Choroid plexus epithelial cell (primary cell): ENCODE measurements at places on chromosomes 16 and 17.

- DNase-seq, result no peak
These were observed 52.1 kb upstream of the GCSH start for GRCh38 chr16:81148277-81148676.

DNA sequence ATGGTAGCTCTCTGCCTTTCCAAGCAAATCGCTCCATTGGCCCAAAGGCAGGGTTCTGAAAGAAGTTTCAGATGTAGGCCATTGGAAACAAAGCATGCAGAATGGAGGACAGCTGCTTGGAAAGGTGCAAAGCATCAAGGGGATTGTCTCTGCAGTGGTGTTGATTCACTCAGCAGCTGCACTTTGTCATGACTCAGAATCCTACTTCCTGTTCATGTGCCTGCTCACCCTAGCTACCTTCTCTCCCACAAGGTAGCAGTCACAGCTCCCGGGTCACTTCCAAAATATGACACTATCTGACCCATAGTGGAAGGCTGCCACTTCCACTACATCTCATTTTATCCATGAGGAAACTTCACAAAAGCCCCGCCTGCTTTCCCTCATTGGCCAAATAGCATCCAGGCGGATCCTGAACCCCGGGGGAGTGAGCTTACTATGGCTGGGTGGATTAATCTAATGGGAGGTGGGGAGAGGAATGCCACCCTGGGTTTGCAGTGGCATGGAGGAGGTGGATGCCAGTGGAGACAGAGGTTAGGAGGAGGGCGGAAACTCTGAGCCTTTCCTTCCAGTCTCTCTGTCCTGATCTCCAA lies 74.7 kb upstream of the NKD1 start:
- peak; percentile 18 for DNase-seq

GRCh38 chr16:89574681-89575246 lies 794 bp upstream of the CPNE7 start:
- peak; percentile 81 for DNase-seq

DNA sequence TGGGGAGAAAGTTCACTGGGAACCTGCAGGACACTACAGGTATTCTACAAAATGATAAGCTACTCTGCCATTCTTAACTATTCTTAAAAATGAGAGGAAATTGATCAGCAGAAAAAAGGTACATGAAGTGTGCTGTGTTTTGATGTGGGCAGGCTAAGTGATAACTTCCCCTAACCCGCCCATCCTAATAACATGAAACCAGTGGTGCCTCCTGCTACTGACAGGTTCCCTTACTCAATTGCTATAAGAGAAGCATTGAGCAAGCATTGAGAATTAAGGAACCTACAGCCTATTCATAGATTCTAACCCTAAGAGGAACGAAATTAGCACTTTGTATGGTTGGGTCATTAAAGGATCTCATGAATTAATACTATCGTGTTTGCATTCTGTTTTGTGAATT lies 18.9 kb downstream of the XYLT1 start:
- DNase-seq, result no peak

DNA sequence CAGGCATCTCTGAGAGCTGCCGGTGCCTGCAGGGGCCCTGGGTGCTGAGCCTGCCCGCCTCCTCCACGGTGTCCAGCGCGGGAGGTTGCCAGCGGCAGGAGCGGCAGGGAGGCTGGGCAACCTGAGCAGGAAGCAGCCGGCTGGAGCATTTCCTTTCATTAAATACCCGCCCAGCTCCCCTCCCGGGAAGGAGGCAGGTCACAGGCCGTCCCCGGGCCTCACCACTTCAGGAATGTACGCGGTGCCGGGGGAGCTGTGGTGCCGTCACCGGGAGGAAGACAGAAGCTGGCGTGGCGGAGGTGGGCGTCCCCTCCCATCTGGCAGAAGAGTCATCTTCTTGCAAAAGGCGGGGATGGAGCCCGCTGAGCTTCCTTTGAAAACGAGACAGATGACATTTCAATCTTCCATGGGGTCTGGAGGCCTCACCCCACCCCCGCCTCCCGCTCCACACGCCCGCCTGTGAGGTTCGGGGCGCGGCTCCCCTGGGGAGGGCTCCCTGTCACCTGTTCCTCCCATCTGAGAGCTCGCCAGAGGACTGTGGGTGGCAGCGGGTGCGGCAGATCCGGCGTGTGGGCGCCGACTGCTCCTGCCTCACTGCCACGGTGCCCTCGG lies 16.0 kb downstream of the SOX8 start:
- peak; percentile 43 for DNase-seq

DNA sequence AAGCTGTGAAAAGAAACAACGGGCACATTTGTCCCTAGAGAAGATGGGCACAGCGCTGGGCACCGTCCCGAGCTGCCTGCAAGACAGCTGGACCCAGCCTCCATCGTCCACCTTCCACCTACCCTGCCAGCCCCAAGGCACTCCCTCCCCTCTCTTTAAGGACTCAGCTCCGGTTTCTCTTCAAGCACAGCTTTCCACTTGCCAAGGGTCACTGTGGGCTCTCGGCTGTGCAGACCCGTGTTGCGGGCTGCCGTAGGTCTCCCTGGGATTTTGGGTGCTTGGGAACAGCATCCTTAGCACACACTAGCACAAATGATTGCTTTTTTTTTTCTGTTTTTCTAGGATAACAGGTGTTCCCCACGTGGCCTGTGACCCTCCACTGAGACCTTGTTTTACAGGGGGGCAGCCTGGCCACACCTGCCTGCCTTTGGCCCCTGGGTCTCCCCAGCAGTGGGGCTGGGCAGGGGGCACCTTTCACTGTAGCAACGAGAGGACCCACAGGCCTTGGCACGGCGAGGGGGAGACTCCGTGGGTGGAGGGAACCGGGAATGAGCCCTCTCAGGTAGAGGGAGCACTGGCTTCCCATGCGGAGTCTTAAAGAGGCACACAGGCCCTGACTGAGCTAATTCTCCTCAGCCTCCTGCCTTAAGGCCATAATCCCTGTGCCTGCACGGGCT lies 1.4 kb downstream of the CHMP6 start:
- DNase-seq, result no peak

DNA sequence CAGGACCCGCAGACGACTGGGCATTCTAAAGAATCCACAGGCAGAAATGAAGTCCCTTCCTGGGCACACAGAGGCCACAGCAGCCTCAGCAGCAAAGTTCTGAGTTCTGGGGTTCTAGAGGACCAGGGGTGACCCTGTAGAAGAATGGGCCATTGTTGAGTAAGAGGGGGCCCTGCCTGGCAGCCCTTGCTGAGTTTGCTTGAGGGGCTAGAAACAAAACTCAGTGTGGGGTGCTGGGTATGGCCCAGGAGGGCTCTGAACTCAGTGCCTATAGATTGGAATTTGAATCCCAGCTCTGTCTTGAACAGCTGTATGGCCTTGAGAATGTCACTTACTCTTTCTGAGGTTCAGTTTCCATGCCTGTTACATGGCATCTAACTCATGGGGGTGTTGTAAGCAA lies at the start of gene PDILT:
Gene PDILT (minus strand): TSS at position 101 of the 400 bp plus-strand sequence. CDS start 5,437 bp downstream, outside the sequence.
- no peak for DNase-seq

- DNase-seq, result peak; percentile 14
These were observed 10.5 kb upstream of the KRT38 start for GRCh38 chr17:41451154-41451728.

- no peak for DNase-seq
These were observed at the start of gene OMG for GRCh38 chr17:31297090-31297489. TSS of gene OMG (minus strand) at chr17:31297239. CDS start at chr17:31296331, 908 bp downstream.

GRCh38 chr17:71849783-71850768 lies 270.7 kb upstream of the SOX9 start:
- no peak for DNase-seq

GRCh38 chr17:38465391-38466345 lies 37.4 kb downstream of the ARHGAP23 start:
- no peak for DNase-seq

- peak; percentile 56 for DNase-seq
These were observed 313.5 kb downstream of the PHKB start for GRCh38 chr16:47774661-47775060.

- no peak for DNase-seq
These were observed 389.2 kb upstream of the SALL1 start for GRCh38 chr16:51540259-51540658.

DNA sequence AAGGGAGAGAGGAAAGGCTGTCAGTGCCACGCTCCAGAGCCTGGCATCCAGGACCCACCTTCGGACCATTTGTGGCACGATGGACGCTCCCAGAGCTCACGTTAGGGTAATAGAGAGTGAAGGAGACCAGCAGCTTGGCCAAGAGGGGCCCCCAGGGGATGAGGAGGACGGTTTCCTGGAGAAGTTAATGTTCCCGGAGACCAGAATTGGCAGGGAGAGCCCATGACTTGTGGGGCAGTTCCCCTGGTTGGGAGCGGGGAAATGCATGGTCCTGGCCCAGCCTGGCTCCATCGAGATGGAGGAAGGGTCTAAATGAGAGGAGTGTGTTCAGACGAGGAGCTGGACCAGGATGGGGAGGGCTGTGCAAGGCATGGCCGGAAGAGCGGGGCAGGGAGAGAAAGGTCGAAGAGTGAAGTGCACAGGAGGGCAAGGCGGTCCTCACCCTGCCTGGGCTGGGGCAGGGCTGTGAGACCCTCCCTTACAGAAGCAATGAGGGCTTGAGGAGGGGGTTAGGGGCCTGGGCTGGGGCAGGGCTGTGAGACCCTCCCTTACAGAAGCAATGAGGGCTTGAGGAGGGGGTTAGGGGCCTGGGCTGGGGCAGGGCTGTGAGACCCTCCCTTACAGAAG lies 2.9 kb upstream of the HIC1 start:
- DNase-seq, result no peak

DNA sequence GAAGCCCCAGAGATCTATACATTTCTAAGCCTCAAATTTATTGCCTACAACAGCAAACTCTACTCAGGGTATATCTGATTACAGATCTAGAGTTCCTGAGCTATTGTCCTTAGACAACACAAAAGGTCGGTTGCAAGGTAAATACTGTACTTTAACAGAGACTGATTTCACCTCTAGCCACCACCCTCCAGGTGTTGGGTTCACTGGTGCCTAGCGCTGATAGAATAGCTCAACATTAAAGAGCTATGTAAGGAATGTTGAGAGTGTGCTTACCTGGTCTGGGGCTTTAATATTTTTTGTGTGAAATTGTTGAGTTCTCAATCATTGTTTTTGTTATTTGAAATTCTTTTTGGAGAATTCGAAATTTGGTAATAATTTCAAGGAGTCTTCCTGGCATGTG lies 277.0 kb upstream of the PSMD7 start:
- no peak for DNase-seq

- DNase-seq, result no peak
These were observed 411.7 kb downstream of the UTP18 start for GRCh38 chr17:51672065-51672464.

GRCh38 chr17:28384281-28385036 lies 13.0 kb downstream of the SARM1 start:
- DNase-seq, result no peak

DNA sequence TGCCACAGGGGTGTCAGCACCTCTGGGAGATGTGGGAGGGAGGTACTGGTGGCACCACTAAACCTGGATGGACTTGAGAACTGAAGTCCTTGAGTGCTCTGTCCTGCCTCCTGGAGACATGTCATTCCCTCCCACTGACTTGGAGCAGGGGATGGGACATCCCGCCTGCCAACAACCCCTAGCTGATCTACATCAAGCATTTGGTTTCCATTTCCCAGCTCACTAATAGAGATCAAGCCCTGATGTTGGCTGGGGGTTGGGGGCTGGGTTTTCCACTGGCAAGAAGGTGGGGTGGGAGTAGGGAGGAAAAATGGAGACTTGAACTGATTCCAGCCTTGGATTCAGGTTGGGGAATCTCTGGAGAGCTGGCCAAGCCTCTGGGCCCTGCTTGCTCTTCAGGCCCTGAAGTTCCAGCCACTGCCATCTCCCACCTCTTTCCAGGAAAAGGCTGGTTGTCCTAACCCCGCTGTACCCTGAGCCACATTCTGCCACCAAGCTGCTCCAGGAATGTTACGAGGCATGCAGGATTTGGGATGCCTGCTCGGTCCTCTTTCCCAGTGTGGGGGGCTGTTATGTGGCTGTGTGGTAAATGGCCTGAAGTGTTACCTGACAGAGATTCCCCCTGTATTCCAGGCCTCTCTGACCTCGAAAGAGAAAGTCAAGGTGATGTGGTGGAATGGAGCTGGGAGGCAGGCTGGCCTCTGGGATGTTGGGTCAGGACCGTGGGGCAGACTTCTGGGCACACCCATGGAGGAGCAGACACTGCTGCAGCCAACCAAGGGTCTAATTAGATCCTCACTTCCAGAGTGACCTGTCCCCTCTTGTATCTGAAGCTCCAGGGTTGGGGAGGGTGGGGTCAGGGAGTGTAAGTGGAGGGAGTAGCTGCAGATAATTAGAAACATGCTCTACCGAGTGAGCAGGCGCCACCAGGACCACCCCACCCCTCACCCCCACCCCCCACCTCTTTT lies 16.7 kb downstream of the IGFBP4 start:
- DNase-seq, result no peak

DNA sequence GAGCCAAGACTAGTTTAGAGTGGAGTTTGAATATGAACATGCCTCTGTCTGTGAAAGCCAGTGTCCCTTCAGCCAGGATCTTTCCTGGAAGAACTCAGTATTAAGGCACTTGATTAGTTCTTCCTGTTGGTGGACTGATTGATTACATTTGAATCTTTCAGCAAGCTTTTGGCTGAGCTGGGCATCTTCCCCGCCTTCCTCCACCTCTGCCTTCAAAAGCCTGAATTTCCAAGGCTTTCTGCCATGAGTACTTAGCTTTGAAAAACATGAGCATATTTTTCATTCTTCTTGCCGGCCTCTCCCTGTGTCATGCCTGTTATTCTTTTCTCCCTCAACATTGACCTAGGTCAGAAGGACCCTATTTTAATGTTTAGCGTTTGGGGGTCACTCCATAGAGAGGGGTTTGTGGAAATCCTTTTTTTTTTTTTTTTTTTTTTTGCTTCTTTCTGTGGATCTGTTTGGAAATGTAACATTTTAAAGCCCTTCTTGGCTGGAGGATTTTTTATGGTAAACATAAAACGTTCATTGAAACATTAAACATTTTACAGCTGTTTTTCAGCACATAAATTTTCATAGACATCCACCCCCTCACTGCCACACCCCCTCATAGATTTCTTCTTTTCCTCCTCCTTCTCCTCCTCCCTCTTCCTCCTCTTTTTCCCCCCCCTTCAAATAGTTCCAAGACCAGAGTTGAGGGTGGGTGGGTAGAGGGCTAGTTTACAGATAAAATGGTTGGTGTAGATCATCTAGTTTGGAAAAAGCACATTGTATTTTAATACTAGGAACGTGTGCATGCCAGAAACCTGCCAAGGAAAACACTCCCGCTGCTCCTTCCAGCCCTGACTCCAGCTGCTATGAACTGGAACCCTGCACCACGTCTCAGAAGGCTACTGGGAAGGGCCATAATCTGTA lies 645.9 kb downstream of the WWOX start:
- no peak for DNase-seq

DNA sequence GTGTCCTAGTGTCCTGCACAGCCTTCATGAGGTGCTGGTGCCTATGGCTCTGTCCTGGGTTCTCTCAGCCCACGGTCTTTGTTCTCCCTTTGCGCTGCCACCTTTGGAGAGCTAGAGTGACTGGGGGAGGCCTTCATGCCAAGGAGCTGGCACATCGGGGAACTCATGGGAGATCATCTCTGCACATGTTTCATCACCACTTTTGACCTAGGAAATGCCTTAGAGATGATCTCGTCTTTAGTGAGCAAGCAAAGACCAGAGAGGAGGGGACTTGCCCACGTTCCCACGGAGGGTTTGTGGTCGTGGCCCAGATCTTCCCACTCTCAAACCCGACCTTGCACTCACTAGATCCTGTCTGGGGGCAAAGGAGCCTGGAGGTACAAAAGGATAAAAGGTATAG lies 23.5 kb downstream of the TBX4 start:
- peak; percentile 42 for DNase-seq
